Activated CD8-positive, alpha-beta memory T cell treated with anti-CD3 and anti-CD28 coated beads for 1 hour (primary cell): ENCODE measurements at places on chromosomes 4 and X.

DNA sequence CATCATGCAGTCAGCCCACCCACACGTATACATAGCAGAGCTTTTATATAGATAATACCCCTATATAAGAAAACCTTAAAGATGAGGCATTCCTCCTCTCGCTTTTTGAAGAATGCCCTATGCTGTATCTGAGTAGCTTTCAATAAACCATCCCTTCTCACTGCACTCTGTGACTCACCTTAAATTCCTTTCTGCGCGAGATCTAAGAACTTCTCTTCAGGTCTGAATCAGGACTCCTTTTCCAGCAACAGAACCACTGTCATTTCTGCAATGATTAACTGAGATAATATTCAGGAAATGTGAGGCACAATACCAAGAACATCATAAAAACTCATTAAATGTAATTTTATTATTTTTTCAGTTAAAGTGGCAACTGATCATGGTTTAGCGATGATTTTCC lies 76.4 kb upstream of the DCLK2 start:
- DNase-seq, result no peak

- no peak for DNase-seq
Observed at GRCh38 chr4:55458164-55458563, 62.4 kb downstream of the TMEM165 start.

- DNase-seq, result no peak
Observed at GRCh38 chr4:142120921-142121320, 484.5 kb downstream of the IL15 start.

DNA sequence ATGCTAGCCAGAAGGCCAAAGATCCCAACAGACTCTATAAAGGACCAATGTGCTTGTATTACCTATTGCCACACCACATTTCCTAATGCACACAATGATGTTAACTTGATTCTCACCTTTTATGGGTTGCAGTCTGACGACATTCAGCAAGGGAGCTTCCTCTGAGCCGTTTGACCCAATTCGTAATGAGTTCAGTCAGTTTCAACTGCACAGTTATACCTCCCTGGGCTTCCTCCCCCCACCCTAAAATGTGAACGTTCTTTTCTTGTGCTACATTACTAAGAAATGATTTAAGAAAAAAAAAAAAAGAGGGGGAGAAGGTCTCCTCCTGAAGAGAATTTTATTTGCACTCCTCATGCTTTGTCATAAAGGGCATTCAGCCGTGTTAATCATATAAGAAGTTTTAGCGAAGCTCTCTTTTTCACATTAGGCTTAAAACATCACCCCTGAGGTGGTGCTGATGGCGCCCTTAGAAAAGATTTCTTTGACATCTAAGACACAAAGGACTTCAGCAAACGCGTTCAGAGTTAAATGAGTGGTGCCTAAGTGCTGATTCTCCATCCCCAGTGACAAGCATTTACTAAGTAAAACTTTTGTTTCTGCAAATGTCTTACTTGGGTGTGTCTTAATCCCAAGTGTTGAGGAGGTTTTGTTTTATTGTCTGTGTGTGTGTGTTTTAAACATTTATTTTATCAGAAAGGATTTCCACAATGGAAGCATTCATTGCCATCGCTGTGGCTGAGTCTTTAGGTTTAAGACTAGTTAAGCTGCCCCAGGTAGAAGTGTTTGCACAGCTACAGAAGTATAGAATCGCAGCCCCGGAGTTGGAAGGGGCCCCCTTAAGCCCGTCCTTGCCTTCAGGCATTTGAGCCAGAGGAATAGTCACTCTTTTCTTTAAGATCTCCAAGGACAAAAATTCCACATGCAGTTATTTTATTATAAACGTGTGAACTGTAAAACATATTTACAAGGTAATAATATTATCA lies 15.2 kb upstream of the GPC3 start:
- DNase-seq, result no peak

DNA sequence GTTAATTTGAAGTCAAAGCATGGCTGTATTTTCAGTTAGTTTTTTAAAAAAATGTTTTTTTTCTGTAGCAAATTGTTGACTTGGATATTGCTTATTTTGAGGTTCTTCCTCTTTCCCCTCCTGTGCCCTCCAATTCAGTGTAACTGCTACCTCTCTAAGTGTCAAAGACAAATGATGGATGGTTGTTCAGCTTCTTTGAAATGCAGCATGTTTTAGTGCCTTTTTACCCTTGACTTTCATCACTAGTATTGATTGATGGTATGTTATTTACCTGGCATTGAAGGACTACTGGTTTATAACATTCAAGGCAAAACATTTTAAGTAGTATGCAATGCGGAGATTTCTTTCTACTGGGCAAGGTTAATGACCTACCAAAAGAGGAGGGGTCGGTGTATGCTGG lies 281.0 kb upstream of the FAT1 start:
- no peak for DNase-seq
